Hematopoietic multipotent progenitor cell treated with erythropoietin and hydrocortisone succinate and interleukin-3 and kit ligand, for 17 days (in vitro differentiated cells): ENCODE measurements at places on chromosomes 5 and 9.

DNA sequence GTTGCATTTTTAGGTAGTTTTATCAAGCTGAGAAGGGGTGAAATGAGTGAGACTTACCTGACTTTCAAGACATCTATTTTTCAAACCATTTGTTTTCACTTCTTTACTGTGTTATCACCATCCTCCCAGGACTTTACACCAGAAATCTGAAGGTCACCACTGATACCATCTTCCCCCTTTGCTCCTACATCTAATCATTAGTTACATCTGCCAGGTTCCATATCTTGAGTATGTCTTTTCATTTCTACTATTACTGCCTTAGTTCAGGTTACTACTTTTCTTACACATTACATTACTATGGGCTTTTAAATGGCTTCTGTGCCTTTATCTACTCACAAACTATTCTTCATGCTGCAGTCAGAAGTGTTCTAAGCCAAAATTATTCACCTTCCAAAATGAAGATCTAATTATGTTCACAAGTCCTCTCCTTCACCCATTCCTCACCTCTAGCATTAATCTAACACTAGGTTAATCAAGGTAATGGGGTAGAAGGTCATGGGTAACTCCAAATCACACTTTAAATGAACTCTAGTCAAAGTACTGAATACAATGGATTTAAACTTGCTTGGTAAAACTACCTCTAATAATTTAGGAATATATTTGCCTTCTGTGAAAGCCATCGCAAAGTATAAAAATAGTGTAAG, 2.1 kb upstream of the HSDL2 start:
- DNase-seq, result peak; percentile 24

DNA sequence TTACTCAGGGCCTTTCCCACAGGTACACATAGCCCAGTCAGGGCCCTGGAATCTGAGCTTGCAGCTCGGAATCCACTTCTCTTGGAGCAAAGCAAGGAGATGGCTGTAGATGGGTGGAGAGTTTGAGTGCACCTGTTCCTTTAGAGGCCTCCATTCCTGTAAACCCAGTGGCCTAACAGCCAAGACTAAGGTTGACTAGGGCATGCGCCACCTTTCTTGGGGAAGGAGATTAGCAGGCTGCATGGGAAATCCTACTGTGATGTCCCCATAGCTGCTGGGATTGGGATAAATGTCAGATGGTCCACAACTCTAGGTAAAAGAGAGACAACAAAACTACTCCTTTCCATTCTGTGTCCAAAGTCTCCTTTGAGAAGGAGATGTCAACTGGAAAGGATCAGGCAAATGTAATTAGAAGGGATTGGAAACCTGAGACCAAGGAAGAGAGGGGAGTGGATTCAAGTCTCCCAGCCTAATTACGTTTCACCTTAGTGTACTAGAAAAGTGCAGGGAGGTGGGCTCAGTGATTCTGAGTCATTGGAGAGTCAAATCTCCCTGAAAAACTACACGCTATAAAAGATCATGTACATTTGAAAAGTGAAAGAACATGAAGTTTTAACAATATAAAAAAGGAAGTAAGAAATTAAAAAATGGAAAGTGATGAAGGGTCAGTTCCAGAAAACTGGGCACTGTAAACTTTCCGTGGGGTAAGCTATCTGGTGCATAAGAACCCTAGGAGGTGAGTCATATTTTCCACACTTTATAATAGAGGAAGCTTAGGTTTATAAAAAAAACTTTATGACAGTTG, 104.2 kb downstream of the SEC61B start:
- DNase-seq, result no peak

- no peak for DNase-seq
These were observed 63.8 kb upstream of the CCNG1 start for GRCh38 chr5:163373436-163374084.

DNA sequence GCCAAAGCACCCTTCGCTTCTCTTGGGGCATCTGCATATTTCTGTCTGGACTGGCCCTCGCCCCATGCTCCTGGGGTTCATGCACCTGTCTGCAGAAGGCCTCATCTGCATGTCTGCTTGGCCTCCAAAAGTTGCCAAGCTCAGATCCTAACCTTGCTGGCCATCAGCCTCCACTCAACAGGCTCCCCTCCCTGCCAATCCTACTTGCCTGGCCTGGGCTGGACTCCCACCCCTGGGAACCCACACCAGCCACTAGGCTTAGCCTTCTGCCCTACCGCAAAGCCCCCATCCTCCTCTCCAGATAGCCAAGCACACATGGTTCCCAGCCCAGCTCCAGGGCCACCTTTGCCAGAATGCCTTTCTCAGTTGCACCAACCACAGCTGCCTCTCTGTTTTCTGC, 159.8 kb downstream of the PAX5 start:
- DNase-seq, result no peak

DNA sequence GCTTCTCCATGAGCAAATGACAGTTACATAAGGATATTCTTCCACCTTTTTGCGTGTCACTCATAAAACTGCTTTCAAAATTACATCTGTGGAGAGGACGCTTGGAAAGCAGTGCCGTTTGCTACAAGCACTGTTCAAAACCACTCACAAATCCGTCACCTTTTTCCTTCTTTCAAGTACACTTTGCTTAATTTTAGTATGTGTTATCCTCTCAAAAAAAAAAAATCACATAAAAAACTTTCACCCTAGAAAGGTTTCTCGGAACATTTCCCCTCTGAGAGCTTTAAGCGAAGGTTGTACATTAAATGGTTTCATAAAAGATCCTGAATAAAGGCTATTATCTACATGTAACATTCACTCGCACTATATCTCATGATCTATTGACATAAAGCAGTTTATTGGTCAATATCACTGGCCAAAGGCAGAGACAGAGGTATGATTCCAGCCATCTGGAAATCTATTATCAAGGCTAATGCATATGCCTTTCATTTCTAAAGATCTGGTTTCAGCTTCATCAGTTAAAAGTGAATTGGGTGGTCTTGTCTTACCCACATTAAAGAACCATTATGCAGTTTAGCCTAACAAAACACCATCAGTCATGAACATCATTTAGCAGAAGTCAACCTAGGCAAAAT, 163.6 kb downstream of the ENC1 start:
- no peak for DNase-seq

- DNase-seq, result no peak
These were observed 41.3 kb downstream of the PTPN3 start for GRCh38 chr9:109456811-109457210.

- no peak for DNase-seq
These were observed 302.7 kb upstream of the NREP start for GRCh38 chr5:112059579-112060135.

GRCh38 chr5:33840927-33841547, 50.8 kb downstream of the ADAMTS12 start:
- DNase-seq, result no peak

GRCh38 chr5:15533129-15533893, 33.3 kb downstream of the FBXL7 start:
- DNase-seq, result no peak
